SK-N-SH (cell line): ENCODE measurements at places on chromosomes 11 and 22. TPM values are rescaled to one million over a fixed set of nuclear protein-coding genes. Genes with fewer than 3 reads are reported as not detected.

- DNase-seq, result no peak
Observed at GRCh38 chr11:118658429-118659313, 20.8 kb downstream of the TREH start.

DNA sequence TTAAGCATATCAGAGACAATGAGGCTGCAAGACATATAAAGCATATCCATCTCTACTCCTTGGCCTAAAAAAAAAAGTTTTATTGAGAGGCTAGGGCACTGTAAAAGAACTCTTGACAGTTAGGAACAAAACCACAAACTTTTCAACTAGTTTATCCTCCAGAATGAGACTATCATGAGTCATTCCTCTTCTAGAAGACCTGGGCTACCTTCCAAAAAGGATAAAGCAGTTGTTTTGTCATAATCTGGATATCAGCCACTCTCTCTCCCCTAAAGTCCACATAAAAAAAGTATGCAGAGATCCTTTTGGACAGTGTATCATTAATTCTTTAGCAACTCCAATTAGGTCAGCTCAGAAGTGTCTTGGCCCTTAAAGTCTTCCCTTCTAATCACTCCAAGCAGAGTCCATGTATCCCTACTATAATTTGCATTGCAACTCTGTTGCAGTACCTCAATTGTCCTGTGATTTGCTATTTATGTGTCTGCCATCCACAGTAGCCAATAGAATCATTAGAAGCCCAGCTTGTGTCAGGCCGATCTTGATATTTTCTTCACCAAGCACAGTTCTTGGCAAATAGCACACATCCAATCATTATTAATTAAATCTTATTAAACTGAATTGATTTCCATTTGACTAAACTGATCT lies 10.4 kb downstream of the OR51T1 start:
- no peak for DNase-seq

GRCh38 chr22:28394513-28395110 lies 285.0 kb downstream of the TTC28 start:
- DNase-seq, result peak; percentile 17

Gene ASPHD2
- 2.1 and 2.2 TPM in 2 replicates for polyA plus RNA-seq
